ENCODE measurements at places on chromosomes 3 and 15. TPM values are rescaled to one million over a fixed set of nuclear protein-coding genes. Genes with fewer than 3 reads are reported as not detected.

Gene MYLK
- polyA plus RNA-seq = 22.5 TPM

Gene CHAC1
- not detected for polyA plus RNA-seq

DNA sequence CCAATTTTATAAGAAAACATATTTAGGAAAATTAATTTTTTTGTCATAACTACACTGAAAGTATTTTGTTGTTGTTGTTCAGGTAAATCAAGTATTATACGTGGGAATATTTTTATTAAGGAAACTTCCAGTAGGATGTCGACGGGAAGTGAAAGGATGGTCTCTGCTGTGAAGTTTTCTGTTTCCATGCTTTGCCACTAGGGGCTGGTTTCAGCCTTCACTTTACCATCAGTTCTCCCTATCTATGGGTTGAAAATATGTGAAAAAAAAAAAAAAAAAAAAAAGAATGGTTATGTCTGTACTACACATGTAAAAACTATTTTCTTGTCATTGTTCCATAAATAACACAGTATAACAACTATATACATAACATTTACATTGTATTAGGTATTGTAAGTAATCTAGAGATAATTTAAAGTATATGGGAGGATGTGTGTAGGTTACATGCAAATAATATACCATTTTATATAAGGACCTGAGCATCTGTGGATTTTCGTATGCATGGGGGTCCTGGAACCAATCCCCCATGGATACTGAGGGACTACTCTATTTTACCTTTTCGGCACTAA lies 136.7 kb downstream of the SMAD6 start:
- no peak for DNase-seq

Gene KNL1
- polyA plus RNA-seq = 14.9 TPM

GRCh38 chr3:182244222-182244971 lies 532.7 kb downstream of the SOX2 start:
- DNase-seq = no peak
